Stimulated activated CD8-positive, alpha-beta memory T cell treated with anti-CD3 and anti-CD28 coated beads, Interleukin-4, amount 100 ng/mL, for 24 hours (primary cell): ENCODE measurements at places on chromosomes 7 and 10.

DNA sequence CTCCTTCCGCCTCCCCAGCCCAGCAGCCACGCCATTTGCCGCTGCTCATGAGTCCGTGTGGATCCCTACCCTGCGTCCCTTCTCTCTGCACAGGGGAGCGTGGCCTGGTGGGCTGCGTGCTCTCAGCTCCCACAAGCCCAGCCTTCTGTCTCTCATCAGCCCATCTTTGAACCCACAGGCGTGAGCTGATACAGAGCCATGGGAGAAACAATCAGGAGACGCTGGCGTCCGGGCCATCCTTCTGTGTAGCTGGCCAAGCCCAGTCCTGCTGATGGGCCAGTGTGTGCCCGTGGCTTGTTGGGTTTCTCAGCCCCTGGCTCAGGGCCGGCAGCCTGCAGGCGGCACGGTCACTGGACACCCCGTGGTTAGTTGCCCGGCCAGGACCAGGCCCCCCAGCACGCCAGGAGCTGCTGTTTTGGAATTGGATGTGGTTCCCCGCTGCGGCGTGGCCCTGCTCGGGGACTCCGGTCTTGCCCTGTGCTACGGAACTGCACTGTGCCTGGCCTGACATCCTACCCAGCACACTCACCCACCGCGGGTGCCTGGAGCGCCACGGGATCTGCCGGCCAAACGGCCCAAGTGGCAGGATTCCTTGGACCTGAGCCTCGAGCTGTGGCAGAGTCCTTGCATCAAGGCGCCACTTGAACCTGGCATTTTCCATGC is 88.9 kb downstream of the ELFN1 start:
- no peak for DNase-seq

DNA sequence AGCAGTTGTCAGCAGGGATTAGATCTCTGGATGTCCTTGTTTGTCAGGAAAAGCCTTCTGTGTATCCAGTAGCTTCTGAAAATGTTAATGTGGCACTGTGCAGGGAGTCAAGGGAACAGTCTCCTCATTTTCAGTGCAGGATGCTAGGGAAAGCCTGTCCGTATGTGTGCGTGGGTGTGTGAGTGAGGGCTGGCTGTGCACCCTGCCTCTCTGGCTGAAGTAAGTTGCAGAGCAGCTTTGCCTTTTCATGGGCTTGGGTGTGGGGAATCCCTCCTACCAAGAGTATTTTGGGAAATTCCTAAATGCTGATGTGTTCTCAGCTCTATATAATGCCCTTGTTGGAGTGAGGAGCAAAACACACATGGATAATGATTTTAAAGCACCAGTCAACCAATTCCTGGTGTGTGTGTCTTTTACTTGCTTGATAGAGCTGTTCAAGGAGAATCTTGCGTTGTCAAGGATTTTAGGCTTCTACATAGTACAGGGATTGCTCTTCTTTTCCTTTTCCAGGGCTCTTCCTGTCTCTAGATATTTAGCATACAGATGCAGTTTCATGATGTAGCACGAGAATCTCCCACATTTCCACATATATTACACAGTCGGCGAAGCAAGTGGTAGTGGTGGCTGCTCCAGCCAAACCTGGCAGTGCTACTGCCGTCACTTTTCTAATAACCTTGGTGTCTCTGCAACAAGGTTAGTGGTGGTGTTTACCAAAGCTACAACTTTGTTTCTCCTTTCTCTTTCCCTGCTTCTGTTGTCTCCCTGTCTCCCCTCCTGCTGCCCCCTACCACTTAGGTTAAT is 92.8 kb downstream of the MCU start:
- DNase-seq = no peak

DNA sequence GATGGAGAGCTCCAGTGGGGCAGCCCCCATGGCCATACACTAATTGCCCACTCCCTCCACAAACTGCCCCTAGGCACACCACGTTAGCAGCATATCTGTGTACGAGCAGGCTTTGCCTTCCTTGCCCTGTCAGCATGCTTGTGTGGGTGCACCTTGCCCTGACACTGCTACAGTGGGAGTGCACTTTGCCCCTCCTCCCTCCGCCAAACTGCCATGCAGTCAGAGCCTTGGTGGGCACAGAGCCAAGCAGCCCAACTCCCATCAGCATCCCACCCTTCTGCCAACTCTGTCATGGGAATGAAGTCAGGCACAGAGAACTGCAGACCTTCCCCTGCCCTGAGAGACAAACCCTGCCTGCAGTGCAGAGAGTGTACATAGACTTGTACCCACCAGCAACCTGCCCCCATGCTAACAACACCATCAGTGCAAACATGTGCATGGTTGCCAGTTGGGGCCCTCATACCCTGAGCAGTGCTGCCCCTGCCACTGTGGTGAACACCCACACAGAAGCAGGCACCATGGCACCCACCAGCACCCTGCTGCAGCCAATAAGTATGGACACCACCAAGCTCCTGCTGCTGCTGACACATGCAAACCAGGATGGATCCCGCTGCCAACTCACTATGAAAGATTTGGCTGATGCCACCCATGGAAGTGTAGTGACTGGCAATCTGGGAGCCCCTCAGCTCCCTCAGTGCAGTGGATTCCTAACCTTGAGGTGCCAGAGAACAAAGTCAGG is 1197.7 kb upstream of the CELF2 start:
- DNase-seq = no peak

DNA sequence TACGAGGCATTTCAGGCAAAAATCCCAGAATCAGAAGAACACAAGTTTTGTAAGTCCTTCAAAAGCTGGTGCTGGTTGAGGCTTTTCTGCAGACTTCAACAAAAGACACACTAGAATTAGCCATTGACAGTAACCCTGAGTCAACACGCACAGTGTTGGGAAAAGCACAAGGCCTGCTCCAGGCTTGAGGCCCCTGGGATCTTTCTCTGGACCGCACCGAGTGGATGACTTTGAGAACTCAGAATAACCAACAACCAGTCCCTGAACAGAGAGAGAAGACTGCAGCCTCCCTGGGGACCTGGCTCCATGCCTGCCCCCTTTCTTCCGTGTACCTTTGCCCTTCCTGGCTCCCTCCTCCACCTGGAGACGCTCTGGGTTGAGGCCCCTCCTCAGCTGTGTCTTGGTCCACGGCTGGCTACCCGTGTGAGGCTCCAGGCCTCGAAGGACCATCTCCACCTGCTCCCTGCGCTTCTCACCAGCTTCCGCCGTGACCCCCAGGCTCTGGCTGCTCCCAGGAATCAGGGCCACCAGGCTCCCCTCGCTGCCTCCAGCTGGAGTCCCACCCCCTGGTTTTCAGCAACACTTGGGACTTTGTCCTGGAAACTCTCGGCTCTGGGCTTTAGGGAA is 28.4 kb downstream of the DIP2C start:
- DNase-seq = no peak

- DNase-seq = no peak
These were observed 227.6 kb upstream of the IMMP2L start for GRCh38 chr7:111789870-111790269.

- no peak for DNase-seq
These were observed 8.7 kb upstream of the LIPM start for GRCh38 chr10:88793712-88794299.

- peak; percentile 54 for DNase-seq
These were observed 110.7 kb downstream of the ZNF467 start for GRCh38 chr7:149662591-149663095.

DNA sequence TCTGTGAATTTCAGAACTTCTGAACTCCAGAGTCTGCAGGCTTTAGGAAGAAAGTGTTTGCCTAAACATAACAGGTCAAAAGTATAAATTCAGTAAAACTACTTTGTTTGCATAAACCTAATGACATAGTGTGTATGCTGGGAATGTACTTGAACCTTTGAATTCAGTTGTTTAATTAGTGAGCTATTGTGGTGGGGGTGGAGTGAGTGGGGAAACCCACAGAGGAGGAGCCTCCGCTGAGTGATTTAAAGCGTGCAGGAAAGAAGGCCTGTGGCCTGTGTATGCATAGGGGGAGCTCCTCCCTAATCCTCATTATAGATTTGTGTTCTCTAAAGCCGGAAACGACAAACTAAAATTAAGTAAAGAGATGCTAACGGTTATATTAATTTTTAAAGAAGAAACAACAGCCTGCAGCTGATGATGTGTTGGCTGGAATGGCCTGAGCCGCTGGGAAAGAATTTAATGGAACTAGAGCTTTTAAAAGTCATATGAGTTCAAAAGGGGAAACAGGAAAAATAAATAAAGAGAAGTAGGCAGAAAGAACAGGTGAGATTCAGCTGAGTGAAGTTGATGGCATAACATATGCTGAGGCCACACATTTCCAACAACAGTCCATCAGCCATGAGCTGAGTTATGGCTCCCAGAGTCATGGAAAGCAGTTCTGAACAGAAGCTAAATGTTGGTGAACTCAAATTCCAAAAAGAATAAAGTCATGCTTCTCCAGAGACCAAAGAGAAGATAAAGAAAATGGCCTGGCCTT is 595.0 kb downstream of the GRM8 start:
- DNase-seq = no peak

GRCh38 chr7:119096683-119097082 is 872.2 kb downstream of the ANKRD7 start:
- no peak for DNase-seq

DNA sequence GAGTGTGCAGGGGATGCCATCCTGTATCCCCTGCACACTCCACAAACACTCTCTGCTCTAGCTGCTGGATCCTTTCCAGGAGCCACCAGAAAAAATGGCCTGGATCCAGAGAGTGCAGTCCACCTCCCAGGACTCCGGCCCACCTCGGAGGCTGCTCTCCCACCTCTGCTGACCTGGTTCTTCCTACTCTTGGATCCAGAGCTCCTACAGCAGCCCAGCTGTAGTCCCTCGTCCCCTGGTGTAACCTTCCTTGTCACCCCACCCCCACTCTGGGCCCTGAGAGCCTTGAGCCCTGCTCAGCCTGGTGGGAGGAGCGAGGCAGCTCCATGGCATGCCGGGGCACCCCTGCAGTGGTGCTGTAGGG is 54.4 kb downstream of the GOLGA7B start:
- no peak for DNase-seq

GRCh38 chr7:155371331-155371883 is 73.7 kb downstream of the INSIG1 start:
- DNase-seq = no peak

DNA sequence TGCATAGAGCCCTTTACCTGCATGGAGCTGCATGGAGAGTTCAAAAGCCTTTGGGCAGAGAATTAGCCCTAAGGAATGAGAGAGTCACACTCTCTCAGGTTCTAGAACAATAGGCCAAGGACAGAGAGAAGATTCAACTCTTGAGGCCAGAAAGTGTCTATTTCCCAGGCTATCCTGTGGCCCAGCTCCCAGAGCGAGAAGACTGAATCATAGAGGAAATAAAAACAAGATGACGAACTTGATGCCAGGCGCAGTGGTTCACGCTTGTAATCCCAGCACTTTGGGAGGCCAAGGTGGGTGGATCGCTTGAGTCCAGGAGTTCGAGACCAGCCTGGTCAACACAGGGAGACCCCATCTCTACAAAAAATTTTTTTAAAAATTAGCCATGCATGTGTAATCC is 18.3 kb upstream of the PODXL start:
- DNase-seq = no peak

DNA sequence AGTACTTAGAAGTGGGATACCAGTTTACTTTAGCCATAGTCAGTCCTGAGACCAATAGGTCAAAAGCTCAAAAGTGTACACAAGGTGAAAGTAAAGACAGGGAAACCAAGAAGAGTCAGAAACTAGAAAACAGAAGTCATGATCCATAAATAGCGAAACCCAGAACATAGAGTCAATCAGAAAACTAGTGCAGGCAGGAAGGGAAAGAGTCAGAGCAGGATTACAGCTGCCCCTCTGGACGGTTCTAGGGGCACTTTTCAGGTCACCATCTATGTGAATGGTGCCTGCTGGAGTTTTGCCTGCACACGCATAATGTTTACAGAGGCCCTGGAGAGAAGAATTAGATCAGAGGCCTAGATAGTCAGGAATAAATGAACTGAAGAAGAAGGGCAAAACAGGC is 22.4 kb upstream of the DMTF1 start:
- DNase-seq = no peak

- no peak for DNase-seq
These were observed 80.2 kb downstream of the HTR7 start for GRCh38 chr10:90777621-90778020.

- DNase-seq = no peak
These were observed 103.8 kb downstream of the UNCX start for GRCh38 chr7:1336509-1336908.

DNA sequence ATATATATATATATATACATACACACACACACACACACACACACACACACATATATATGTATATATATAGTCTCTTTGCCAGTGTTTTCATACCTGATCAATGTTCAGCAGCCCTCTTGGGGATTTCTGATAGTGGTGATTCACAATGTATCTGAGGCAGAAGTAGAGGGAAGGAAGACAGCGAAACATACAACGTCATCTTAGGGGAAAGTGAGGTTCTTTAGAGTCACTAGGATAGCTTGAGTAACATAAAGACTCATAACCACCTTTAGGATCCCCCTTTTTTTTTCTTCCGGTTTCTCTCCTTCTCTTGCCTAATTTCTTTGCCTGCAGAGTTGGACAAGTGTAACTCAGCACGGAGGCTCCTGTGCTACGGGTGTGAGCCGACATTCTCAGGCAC is 56.6 kb downstream of the PODXL start:
- DNase-seq = no peak

DNA sequence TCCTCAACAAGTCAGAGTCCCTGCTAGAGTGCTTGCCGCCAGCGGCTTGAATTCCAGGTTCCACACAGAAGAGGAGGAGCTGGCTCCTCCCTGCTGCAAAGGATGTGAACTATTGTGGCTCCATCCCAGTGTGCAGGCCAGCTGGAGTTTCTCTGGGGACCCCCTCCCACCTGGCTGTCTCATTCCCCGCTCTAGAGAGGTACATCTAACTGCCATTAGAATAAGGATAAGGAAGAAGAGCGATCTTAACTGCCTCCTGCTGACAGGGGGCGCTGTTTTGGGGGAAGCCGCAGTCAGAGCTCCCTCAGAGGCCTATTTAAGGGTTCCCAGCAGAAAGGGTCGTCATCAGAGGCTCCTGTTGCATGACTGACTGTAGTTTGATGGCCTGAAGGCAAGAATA is 40.8 kb upstream of the HECW1 start:
- no peak for DNase-seq

DNA sequence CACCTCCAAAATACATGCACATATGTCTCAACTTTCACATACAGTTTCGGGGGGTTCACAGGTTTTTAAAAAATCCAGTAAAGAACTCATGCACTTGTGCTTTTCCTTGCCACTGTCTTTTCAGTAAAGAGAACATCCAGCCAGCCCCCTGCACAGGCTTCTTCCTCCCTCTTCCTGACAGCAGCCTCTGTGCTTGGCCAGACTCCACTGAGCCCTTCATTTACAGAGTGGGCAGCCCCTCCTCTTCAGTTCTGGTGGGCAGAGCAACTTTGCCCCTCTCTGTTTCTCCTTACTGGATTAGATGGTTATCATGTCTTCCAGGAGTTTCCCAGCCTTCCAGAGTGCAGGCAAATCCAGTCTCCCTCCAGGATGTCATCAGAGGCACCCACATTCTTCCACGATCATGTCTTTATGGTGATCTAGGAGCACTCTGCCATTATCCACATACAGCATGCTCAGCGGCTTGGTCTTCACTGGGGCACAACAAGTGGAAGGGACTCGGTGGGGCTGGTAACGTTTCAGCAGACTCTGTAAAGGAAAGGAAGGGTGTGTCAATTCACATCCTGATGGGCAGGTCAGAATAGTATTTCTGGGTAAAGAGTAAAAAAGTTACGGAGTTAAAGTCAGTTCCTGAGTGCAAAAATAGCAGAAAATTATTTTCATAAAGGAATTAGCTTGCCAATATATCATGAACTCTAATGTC is 8.8 kb downstream of the NODAL start:
- no peak for DNase-seq
